Naive B cell (primary cell): ENCODE measurements at places on chromosomes 5 and 9. TPM values are rescaled to one million over a fixed set of nuclear protein-coding genes. Genes with fewer than 3 reads are reported as not detected.

GRCh38 chr5:67496051-67496450 lies 299.5 kb upstream of the CD180 start:
- no peak overlapping the region for H3K4me3 ChIP-seq
- H3K27me3 ChIP-seq: no peaks in the 10 kb centered on the region
- DNase-seq: no peak
- no peaks in the 10 kb centered on the region for H3K4me1 ChIP-seq
- no peak overlapping the region for H3K27ac ChIP-seq
- no peaks in the 10 kb centered on the region for H3K36me3 ChIP-seq

SLC4A9 gene
- not detected for polyA plus RNA-seq

UCK1 gene
- polyA plus RNA-seq: 21.4 TPM

IL3 gene
- not detected for polyA plus RNA-seq

ADGRD2 gene
- polyA plus RNA-seq: not detected

GRCh38 chr9:120892748-120893610 lies 16.0 kb upstream of the PHF19 start:
- H3K27me3 ChIP-seq: no peaks in the 10 kb centered on the region
- H3K4me3 ChIP-seq: peak overlapping the region; percentile 62
- peak; percentile 72 for DNase-seq
- no peaks in the 10 kb centered on the region for H3K36me3 ChIP-seq
- H3K27ac ChIP-seq: peak overlapping the region; percentile 89

DNA sequence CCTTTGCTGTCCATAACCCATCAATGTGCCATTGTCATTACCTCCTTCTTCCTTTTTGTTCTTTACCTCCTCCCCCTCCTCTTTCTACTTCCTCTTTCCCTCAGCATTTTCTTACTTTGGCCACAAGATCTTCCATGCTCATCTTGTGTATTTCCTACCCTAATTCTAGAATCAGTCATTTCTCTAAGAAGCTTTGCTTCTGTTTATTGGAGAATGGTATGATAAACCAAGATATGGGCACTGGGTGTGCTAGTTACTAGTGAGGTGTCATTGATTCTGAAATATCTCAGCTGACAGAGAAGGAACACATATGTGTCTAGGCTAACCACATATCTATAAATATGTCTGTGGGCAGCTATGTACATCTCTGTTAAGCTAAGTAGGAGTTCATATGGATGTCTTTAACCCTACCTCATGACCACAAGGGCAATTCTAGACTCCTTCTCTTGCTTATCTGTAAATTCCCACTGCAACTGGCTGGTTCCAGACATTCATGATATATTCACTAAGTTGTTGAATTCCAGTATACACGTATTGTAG lies 2051.3 kb upstream of the CDH9 start:
- H3K4me1 ChIP-seq: no peaks in the 10 kb centered on the region
- H3K27ac ChIP-seq: no peak overlapping the region
- no peak for DNase-seq
- no peaks in the 10 kb centered on the region for H3K36me3 ChIP-seq
- H3K27me3 ChIP-seq: no peaks in the 10 kb centered on the region

GRCh38 chr9:104997536-104997935 lies 69.6 kb upstream of the ABCA1 start:
- H3K4me3 ChIP-seq: no peak overlapping the region
- H3K4me1 ChIP-seq: peaks cover 10% of the 10 kb centered on the region
- H3K27ac ChIP-seq: no peak overlapping the region
- no peaks in the 10 kb centered on the region for H3K27me3 ChIP-seq

DNA sequence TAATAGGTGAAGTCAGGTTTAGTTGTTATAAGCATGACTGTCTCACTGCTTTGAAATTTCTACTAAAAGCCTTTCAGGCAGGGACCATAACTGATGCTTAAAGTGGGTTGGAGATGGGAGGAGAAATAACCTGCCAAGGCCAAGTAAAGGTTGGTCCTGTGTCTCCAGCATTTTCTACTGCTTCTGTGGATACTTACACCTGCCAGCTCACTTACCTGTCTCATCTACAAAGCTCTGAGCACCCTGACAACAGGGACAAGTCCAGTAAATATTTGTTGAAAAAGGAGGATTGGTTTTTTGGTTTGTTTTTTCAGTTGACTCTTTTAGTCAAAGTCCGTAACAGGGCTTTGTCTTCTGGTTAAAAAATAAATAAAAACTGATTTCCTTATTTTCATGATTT lies 38.6 kb downstream of the GRAMD2B start:
- H3K27ac ChIP-seq: no peak overlapping the region
- H3K4me1 ChIP-seq: peaks cover 8% of the 10 kb centered on the region
- no peaks in the 10 kb centered on the region for H3K36me3 ChIP-seq
- no peaks in the 10 kb centered on the region for H3K27me3 ChIP-seq
- DNase-seq: no peak

DNA sequence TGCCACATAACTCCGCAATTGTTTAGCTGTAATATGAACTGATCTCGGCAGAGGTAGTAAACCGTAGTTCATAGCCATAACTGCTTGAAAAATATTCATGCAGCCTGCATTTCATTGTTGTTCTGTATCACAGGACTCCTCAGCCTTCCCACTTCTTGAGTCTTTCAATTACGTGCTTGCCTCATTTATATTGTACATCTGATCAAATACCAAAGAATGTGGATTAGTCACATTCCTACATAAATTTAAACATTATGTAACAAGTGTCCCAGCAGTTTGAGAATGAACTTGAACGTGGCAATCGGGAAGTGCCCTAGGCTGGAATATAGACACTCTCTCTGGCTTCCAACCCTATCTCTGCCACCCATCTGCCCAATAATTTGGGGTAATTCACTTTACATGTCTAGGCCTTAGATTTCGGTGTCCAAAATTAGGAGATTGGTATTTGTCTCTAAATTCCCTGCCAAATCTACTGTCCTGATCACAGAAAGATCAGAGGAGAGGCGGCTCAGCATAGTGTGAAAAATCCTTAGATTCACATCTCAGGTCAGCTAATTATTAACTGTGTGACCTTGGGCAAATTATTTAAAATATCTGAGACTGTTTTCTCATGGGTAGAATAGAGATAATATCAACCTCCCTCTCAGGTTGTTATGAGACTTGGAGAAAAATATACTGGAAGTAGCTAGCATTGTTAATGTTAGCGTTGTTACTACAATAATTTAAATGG lies 215.1 kb upstream of the RFX3 start:
- H3K27me3 ChIP-seq: no peaks in the 10 kb centered on the region
- H3K36me3 ChIP-seq: no peaks in the 10 kb centered on the region
- H3K27ac ChIP-seq: no peak overlapping the region
- H3K4me1 ChIP-seq: no peaks in the 10 kb centered on the region
- no peak for DNase-seq

GRCh38 chr9:130847306-130848217 lies 12.5 kb downstream of the ABL1 start:
- H3K4me1 ChIP-seq: peaks cover 19% of the 10 kb centered on the region
- H3K27ac ChIP-seq: no peak overlapping the region

DNA sequence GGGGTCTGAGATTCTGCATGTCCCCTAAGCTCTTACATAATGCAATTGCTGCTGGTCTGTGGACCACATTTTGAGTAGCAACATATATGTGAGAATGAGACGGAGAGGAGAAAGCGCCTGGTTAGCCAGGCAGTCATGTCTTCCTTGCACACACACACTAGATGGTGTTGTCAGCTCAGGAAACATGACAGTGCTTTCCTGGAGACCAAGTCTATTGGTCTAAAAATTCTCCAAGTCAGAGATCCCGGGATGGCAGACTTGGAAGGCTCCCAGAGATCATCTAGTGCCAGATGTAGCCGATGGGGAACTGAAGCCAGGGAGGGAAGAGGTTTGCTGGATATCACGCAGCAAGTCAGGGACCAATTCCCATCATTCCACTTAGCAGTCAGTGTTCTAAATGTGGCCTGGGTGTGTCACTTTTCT lies 53.4 kb downstream of the GALNT12 start:
- no peak overlapping the region for H3K4me3 ChIP-seq
- H3K27ac ChIP-seq: no peak overlapping the region
- H3K36me3 ChIP-seq: peaks cover 9% of the 10 kb centered on the region
- H3K4me1 ChIP-seq: no peaks in the 10 kb centered on the region
- no peak for DNase-seq

TRIM7 gene
- polyA plus RNA-seq: 0.24 TPM

DNA sequence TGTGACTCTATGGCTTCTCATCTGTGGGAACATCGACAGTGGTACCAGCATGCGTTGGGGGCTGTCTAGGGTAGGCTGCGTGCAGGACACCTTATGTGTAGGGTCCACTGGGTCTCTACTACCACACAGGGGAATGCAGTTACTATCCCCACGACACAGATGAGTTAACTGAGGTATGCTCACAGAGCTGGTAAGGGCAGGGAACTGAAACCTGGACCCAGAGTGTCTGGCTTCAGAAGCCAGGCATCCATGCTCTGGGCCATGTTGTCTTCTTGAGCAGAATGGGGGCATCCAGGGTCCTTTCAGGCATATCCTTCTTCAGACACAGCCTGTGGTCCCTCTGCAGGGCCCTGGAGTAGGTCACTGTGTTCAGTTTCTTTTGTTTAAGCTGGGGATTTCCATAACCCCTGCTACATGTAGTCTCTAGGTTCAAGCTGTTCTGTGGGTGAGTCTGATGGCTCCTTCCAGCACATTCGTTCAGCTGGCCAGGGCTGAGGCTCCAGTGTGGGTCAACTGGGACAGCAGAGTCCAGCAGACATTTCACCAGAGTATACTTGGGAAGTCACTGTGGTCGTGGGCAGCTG lies 148.8 kb downstream of the GADD45G start:
- no peak overlapping the region for H3K4me3 ChIP-seq
- DNase-seq: no peak
- peaks cover 5% of the 10 kb centered on the region for H3K27me3 ChIP-seq
- H3K4me1 ChIP-seq: no peaks in the 10 kb centered on the region

EGFLAM gene
- not detected for polyA plus RNA-seq

REXO4 gene
- 13.4 TPM for polyA plus RNA-seq

DNA sequence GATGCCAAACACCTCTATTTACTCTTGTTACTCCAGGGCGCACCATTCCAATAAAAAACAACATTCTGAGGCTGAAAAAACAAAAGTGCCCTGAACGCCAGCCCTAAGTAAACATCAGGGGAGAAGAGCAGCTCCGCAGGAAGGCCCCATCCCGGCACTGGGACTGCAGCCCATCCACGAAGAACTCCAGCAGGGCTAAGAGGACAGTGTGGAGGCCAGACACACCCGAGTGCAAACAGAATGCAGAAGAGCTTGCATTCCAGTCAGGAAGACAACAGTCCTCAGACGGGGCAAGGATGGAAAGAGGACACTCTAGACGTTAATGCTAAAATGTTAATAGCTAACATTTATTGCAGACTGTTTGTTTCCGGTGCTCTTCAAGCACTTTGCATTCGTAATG lies 33.0 kb downstream of the FAM240B start:
- no peaks in the 10 kb centered on the region for H3K4me1 ChIP-seq
- H3K36me3 ChIP-seq: no peaks in the 10 kb centered on the region
- peak overlapping the region; percentile 67 for H3K4me3 ChIP-seq

SLC36A2 gene
- not detected for polyA plus RNA-seq

GRCh38 chr5:91219091-91219802 lies 163.9 kb downstream of the ARRDC3 start:
- H3K36me3 ChIP-seq: no peaks in the 10 kb centered on the region
- no peak for DNase-seq
- H3K4me1 ChIP-seq: no peaks in the 10 kb centered on the region
- H3K4me3 ChIP-seq: no peak overlapping the region
- H3K27ac ChIP-seq: no peak overlapping the region

ACOT12 gene
- not detected for polyA plus RNA-seq
